Vagina (tissue), 2 donors: ENCODE measurements at places on chromosomes 7 and 10.

- H3K36me3 ChIP-seq: no peaks in the 10 kb centered on the region
- H3K4me1 ChIP-seq: peaks cover 66% of the 10 kb centered on the region
- peak overlapping the region; percentile 91 for H3K27ac ChIP-seq
- peak overlapping the region; percentile 33 for H3K4me3 ChIP-seq
These were observed 254.1 kb downstream of the TNS3 start for GRCh38 chr7:47327698-47328391.

DNA sequence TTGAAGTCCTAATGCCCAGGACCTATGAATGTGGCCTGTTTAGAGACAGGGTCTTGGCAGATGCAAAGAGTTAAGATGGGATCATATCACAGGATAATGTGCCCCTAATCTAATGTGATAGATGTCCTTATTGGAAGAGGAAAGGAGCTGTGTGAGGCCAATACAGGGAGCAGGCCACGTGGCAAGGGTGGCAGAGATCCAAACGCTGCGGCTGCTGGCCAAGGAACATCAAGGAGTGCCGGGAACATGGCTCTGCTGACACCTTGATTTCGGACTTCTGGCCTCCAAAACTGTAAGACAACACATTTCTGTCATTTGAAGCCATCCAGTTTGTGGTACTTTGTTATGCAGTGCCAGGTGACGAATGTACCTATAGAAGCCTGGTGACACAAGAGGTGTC is 37.7 kb upstream of the EZH2 start:
- no peaks in the 10 kb centered on the region for H3K36me3 ChIP-seq
- no peak overlapping the region for H3K4me3 ChIP-seq
- no peaks in the 10 kb centered on the region for H3K4me1 ChIP-seq
- no peak for DNase-seq

DNA sequence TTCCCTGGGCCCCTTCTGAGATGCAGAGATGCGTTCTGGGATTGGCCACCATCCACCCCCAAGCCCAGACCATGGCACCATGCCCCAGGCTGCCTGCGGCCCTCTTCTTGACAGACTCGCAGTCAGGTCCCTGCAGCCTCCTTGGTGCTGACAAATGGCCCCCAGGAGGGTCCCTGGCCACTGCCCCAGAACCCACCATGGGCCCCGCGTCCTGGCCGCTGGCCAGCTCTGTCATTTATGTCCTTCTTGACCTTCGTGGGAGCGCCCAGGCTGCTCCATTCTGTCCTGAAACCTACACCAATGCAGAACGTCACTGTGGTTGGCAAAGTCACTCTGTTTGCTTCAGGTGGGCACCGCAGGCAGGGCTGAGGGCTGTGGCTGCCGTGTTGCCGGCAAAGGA is 39.5 kb upstream of the SLC29A4 start:
- no peak overlapping the region for H3K27ac ChIP-seq
- H3K27me3 ChIP-seq: no peaks in the 10 kb centered on the region
- no peak for DNase-seq
- no peaks in the 10 kb centered on the region for H3K36me3 ChIP-seq
- H3K4me3 ChIP-seq: no peak overlapping the region
- peaks cover 15% of the 10 kb centered on the region for H3K4me1 ChIP-seq

GRCh38 chr7:4399121-4399520 is 283.0 kb upstream of the FOXK1 start:
- no peaks in the 10 kb centered on the region for H3K27me3 ChIP-seq
- no peaks in the 10 kb centered on the region for H3K4me1 ChIP-seq
- no peak overlapping the region for H3K4me3 ChIP-seq
- peak; percentile 64 for DNase-seq

- no peak overlapping the region for H3K27ac ChIP-seq
- no peaks in the 10 kb centered on the region for H3K27me3 ChIP-seq
- H3K36me3 ChIP-seq: no peaks in the 10 kb centered on the region
- no peak overlapping the region for H3K4me3 ChIP-seq
These were observed 116.6 kb upstream of the SAMD8 start for GRCh38 chr10:74994854-74995253.

DNA sequence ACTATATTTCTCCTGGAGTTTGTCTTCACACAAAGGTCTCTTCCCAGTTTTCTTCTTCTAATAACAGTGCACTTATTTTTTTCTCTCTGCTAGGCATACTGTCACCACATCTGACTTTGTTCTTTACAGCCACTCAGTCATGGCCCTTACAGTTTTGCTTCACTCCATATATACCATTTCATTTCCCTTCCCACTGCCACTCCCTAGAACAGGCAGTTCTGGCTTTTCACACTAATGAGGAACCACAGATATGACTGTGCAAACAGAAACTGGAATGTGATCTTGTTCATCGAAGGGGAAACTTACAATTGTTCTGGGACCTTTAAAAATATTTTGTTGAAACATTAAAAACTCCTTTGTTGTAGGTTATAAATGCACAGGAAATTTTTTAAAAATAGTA is 67.3 kb downstream of the EPDR1 start:
- DNase-seq: no peak
- H3K27ac ChIP-seq: peak overlapping the region; percentile 20
- H3K4me1 ChIP-seq: peaks cover 6% of the 10 kb centered on the region
- H3K27me3 ChIP-seq: no peaks in the 10 kb centered on the region
- H3K36me3 ChIP-seq: no peaks in the 10 kb centered on the region

- no peak overlapping the region for H3K27ac ChIP-seq
- no peaks in the 10 kb centered on the region for H3K4me1 ChIP-seq
- no peaks in the 10 kb centered on the region for H3K27me3 ChIP-seq
- H3K36me3 ChIP-seq: no peaks in the 10 kb centered on the region
- H3K4me3 ChIP-seq: no peak overlapping the region
These were observed 126.6 kb downstream of the EMX2 start for GRCh38 chr10:117669122-117669521.

DNA sequence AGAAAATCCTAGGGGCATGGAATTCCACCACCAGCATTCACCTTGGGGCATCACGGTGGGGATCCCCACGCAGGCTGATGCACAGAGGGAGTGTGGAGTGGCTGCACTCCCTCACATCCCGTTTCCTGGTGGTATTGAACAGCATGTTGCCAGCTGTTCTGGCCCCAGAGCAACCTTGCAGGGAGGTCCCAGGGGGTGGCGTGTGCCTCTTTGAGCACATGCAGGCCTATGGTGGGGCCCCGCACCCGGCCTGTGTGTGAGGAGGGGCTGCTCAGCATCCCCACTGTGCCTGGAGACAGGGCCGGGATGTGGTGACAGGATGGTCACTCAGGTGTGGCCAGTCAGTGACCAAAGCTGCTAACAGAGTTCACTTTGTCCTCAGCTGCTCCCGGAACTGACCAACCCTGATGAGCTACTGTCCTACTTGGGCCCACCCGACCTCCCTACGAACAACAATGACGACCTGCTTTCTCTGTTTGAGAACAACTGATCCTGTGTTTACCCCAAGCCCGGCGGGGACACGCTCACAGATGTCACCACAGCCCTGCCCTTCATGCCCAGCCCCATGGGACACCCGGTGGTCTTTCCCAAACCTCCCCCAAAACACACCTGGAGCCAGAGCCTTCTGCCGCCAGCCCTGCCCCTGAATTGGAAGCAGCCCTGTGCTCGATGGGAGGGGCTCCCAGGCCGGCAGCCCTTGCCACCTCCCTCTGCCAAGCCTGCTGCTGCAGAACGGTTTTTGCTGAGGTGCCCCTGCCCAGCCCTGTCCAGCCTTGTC is 18.7 kb downstream of the ZMIZ2 start:
- peak; percentile 93 for DNase-seq
- peaks cover 48% of the 10 kb centered on the region for H3K4me1 ChIP-seq
- peaks cover 51% of the 10 kb centered on the region for H3K36me3 ChIP-seq
- H3K27ac ChIP-seq: peak overlapping the region; percentile 89
- H3K4me3 ChIP-seq: no peak overlapping the region

GRCh38 chr7:17526621-17527020 is 228.2 kb downstream of the AHR start:
- no peak overlapping the region for H3K4me3 ChIP-seq
- no peaks in the 10 kb centered on the region for H3K36me3 ChIP-seq
- H3K27me3 ChIP-seq: no peaks in the 10 kb centered on the region
- H3K27ac ChIP-seq: no peak overlapping the region
- DNase-seq: no peak

DNA sequence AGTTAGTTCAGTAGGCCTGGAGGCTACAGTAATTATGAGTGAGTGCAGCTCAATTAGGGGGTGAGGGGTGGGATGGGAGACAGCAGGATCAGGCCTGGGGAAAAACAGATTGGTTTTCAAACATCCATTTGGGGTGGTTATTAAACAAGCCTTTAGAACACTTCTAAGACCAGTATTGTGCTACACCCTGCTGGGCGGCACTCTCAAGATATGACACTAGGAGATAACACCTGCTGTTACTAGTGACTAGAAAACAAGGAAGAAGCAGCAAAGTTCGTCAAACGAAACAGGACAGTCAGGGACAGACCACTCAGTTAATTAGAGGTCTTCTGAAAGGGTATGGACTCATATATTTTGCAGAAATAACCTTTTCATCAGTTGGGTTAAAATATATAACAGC is 353.6 kb downstream of the PTEN start:
- H3K4me3 ChIP-seq: no peak overlapping the region
- H3K36me3 ChIP-seq: no peaks in the 10 kb centered on the region
- H3K4me1 ChIP-seq: peaks cover 14% of the 10 kb centered on the region
- no peaks in the 10 kb centered on the region for H3K27me3 ChIP-seq

- H3K4me1 ChIP-seq: no peaks in the 10 kb centered on the region
- no peak for DNase-seq
- no peaks in the 10 kb centered on the region for H3K36me3 ChIP-seq
- no peak overlapping the region for H3K27ac ChIP-seq
These were observed 42.0 kb downstream of the SP4 start for GRCh38 chr7:21469894-21470293.

GRCh38 chr7:44637788-44638594 is 31.6 kb downstream of the OGDH start:
- H3K4me3 ChIP-seq: no peak overlapping the region
- peak overlapping the region; percentile 87 for H3K27ac ChIP-seq
- no peaks in the 10 kb centered on the region for H3K36me3 ChIP-seq
- DNase-seq: no peak
- peaks cover 75% of the 10 kb centered on the region for H3K4me1 ChIP-seq
- no peaks in the 10 kb centered on the region for H3K27me3 ChIP-seq

DNA sequence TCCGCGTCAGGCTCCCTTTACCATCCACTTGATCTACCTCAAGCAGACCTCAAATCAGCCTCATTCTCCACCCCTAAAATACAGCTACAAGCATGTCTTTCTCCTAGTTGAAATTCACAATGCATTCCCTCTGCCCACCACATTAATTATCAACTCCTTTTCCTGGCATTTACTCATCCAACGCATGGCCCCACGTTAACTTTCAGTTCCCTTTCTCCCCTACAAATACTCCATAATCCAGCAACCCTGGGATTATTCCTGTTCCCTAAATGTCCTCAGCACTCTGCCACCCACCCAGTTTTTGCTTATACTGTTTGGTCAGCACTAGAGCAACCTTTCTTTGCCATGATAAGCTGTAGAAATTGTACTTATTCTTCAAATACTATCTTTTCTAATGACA is 5.7 kb upstream of the VIM start:
- H3K27me3 ChIP-seq: no peaks in the 10 kb centered on the region
- H3K27ac ChIP-seq: no peak overlapping the region
- peaks cover 19% of the 10 kb centered on the region for H3K4me1 ChIP-seq
- no peaks in the 10 kb centered on the region for H3K36me3 ChIP-seq

GRCh38 chr10:31949266-31949665 is 20.6 kb upstream of the ARHGAP12 start:
- H3K4me1 ChIP-seq: peaks cover 5% of the 10 kb centered on the region
- no peak for DNase-seq
- H3K4me3 ChIP-seq: no peak overlapping the region

DNA sequence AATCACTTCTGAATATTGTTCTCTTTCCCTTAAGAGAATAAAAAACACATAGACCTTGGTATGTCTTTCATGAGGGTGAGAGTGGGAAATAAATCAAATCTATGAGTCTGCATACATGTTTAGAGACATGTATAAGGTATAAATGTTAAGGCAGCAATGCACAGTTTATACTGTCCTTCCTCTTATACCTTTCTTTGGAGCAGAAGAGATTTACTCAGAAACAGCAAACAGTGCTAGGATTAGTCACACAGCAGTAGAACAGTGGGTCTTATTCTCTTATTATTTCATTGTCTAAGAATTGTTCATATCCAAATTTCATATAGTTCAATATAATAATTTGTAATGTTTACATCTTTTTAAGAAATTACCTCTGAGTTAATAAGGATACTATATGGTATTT is 126.7 kb upstream of the TMEM196 start:
- no peaks in the 10 kb centered on the region for H3K36me3 ChIP-seq
- no peaks in the 10 kb centered on the region for H3K4me1 ChIP-seq
- no peak overlapping the region for H3K27ac ChIP-seq

GRCh38 chr7:31129067-31129466 is 77.0 kb downstream of the ADCYAP1R1 start:
- DNase-seq: peak; percentile 56
- no peak overlapping the region for H3K27ac ChIP-seq
- no peaks in the 10 kb centered on the region for H3K27me3 ChIP-seq

DNA sequence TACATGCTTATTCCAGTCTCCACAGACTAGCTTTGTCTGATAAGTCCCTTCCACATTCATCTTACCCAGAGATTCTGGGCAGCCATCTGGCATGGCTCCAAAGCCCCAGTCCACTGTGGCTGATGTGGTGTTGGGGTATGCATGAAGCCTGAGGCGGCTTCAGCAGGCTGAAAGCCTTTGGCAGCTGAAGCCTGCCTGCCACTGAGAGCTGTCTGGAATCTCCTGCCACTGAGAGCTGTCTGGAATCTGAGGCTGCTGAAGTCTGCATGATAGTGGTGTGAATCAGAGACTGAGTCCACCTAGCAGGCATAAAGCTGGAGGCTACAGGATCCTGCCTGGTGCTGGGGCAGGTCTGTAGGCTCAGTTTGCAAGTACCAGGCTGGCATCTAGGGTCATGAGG is 87.1 kb downstream of the DYNC1I1 start:
- no peaks in the 10 kb centered on the region for H3K27me3 ChIP-seq
- H3K36me3 ChIP-seq: no peaks in the 10 kb centered on the region
- H3K4me1 ChIP-seq: no peaks in the 10 kb centered on the region
- no peak for DNase-seq

DNA sequence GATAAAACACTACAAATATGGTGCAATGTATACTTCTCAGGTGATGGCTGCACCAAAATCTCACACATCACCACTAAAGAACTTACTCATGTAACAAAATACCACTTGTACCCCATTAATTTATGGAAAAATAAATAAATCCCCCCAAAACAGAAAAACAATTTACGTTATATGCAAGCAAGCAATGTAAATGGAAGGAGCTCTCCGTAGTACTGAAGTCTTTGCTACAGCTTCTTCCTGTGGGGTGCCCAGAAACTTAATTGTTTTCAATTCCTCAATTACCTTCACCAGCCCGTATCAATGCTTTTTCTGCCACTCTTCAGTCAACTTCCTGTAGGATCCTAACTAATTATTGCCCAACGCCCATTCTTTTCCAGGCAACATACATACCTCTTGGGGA is 138.1 kb downstream of the RELN start:
- H3K4me3 ChIP-seq: no peak overlapping the region
- no peaks in the 10 kb centered on the region for H3K27me3 ChIP-seq
- no peaks in the 10 kb centered on the region for H3K36me3 ChIP-seq
- no peaks in the 10 kb centered on the region for H3K4me1 ChIP-seq

GRCh38 chr7:137727413-137727812 is 119.4 kb downstream of the DGKI start:
- H3K36me3 ChIP-seq: no peaks in the 10 kb centered on the region
- H3K27ac ChIP-seq: no peak overlapping the region
- H3K27me3 ChIP-seq: no peaks in the 10 kb centered on the region
- no peak overlapping the region for H3K4me3 ChIP-seq
- H3K4me1 ChIP-seq: no peaks in the 10 kb centered on the region

GRCh38 chr7:36658335-36659171 is 65.7 kb downstream of the AOAH start:
- no peak overlapping the region for H3K4me3 ChIP-seq
- no peaks in the 10 kb centered on the region for H3K4me1 ChIP-seq

GRCh38 chr7:15688911-15689310 is 2.4 kb upstream of the MEOX2 start:
- peaks cover 22% of the 10 kb centered on the region for H3K4me1 ChIP-seq
- H3K4me3 ChIP-seq: no peak overlapping the region
- no peak overlapping the region for H3K27ac ChIP-seq
- DNase-seq: no peak
